ENCODE measurements at places on chromosomes 12 and 14.

GRCh38 chr12:64082116-64082515 lies 140.0 kb downstream of the KICS2 start:
- no peak for DNase-seq

DNA sequence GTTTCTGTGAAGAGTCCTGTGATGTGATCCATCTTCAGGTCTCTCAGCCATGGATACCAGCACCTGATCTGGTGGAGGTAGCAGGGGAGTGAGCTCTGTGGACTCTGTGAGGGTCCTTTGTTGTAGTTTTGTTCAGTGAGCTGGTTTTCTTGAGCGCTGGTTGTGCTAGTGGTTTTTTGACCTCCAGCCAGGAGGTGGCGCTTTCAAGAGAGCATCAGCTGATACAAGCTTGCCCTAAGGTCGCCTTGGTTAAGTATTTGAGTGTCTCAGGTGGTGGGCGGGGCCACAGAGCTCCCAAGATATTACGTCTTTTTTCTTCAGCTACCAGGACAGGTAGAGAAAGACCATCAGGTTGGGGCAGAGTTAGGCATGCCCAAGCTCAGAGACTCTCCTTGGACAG lies 139.7 kb downstream of the TTLL5 start:
- DNase-seq = no peak

DNA sequence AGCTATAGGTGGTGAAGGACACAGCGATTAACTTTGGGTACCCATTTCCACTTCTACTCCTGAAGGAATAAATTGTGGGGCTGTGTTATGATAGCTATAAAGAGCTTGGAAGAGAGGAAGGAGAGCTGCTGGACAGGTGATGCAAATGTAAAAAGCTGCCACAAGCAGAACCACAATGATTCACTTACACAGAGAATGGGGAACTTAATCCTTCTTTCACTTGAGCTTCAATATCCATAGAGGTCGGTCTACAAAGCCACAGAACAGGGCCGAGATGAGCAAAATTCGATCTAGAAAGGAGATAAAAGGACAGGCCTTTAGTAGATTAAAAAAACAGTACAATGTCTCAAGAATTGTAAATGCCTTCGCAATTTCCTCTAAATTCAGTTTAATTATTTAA lies 831.1 kb downstream of the LRFN5 start:
- no peak for DNase-seq

- DNase-seq = no peak
Measured at GRCh38 chr12:39372929-39373328, 70.0 kb downstream of the KIF21A start.

GRCh38 chr14:95138876-95139275 lies 18.5 kb downstream of the DICER1 start:
- DNase-seq = no peak

GRCh38 chr12:48339442-48340117 lies 11.1 kb downstream of the ZNF641 start:
- no peak for DNase-seq

DNA sequence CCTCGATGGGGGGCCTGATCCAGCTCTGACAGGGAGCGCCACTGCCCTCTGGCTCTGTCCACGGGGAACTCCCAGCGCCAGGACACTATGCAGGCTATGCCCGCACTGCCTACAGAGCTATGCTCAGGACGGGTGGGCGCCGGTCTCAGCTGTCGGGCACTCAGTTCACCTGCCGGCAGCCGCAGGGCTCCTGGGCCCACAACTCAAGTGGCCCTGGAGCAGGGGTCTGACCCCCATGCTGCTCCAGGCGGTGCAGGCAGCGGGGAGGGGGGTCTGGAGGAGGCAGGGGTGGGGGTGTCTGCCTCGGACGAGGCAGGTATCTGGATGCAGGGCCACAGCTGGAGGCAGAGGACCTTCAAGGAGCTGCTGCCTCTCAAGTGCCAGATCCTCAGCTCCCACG lies 28.5 kb upstream of the NUDT14 start:
- DNase-seq = no peak

GRCh38 chr12:65501093-65501621 lies 222.7 kb downstream of the MSRB3 start:
- DNase-seq = no peak

DNA sequence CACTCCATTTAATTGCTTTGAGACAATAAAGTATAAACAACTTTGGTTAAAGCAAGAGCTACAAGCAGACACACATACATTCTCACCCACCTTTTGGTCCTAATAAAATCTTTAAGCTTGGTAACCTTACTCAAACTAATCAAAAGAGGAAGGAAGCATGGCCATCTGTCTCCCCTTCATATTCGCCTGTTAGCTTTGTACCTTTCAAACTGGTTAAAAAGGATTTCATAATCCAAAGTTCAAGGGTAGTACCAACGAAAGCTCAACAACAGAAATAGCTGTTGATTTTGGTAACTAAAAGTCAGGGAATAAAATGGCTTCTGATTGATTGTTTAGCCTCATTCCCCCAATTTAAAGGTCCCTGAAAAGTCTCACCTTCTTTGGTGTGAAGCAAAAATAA lies 456.9 kb downstream of the BCAT1 start:
- DNase-seq = no peak

- no peak for DNase-seq
Measured at GRCh38 chr12:118144499-118144898, 8.6 kb downstream of the PEBP1 start.

DNA sequence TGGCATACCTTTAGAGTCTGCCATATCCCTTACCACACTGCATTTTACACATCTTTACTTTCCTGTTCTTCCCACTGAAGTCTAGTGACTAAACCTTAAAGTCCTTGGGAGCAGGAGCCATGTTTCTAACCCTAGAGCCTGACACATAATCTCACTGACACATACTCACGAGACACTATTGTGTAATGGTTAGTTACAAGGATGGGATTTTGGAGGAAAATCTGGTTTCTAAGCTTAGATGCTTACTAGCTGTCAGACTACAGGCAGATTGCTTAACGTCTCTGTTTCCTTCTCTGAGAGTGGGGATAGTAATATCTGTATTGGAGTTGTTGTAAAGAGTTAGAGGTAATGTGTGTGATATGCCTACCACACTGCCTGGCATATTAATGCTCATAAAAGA lies 6.2 kb upstream of the DYRK4 start:
- no peak for DNase-seq

- DNase-seq = no peak
Measured at GRCh38 chr14:65403231-65403630, 9.3 kb upstream of the FUT8 start.

Measured in smooth muscle cell of the brain vasculature (primary cell).